ENCODE measurements at places on chromosomes 3 and 15.

- DNase-seq = no peak
Observed at GRCh38 chr15:40234783-40235182, 4.1 kb upstream of the PAK6 start.

- DNase-seq = no peak
Observed at GRCh38 chr3:110767156-110767555, 304.5 kb upstream of the NECTIN3 start.

- no peak for DNase-seq
Observed at GRCh38 chr15:74200412-74200815, 2.2 kb downstream of the STRA6 start.

DNA sequence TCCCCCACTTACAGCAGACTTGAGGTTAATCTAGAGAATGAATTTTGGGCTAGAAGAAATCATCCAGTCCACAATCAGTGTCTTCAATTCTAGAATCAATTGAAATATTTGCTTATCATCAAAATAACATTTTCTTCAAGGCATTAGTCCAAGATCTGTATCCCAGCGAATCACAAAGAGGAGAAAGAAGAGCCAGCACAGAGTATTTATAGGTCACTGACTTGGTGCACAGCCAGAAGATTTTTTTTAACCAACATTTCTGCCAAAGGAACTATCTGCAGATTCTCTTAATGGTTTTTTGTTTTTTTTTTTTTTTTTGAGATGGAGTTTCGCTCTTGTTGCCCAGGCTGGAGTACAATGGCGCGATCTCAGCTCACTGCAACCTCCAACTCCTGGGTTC lies 178.2 kb downstream of the TNIK start:
- DNase-seq = no peak

DNA sequence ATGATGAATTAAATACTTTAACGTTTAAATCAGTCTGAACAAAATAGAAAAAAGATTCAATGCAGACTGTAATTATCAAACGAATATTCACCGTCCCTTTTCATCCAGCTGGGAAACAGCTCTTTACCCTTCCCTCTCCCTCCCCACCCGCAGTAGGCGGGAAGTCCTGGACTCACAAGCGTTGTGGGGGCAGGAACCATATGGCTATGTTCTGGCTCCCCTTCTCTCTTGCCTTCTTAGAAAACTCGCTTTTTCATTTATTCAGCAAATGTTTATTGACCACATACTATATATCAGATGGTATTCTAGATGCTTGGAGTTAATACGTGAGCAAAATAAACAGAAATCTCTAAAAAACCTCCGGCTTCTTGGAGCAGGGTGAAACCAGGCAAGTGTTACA lies 715 bp upstream of the SCAPER start:
- DNase-seq = no peak

- no peak for DNase-seq
Observed at GRCh38 chr3:42256135-42256819, 9.7 kb downstream of the CCK start.

Measured in activated CD4-positive, CD25-positive, alpha-beta regulatory T cell treated with anti-CD3 and anti-CD28 coated beads, Interleukin-2, amount 50 U/mL, for 16 hours (primary cell).